ENCODE measurements at places on chromosomes 4 and X.

DNA sequence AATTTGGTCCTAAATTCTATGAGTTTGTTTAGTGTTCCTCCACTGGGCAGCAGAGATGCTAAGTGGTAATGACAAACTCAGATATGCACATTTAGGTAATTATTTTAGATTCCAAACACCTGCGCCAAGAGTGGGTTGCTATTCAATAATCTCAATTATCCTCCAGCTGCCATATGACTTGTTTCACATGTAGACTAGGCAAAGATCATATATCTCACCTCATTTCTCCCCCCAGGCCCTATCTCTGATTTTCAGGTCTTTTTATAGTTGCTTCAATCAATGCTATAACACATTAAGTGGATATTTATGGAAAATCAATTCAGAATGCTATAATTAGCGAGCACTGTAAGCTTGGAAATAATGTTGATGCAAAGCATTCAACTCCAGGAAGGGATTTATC lies 217.6 kb downstream of the KCTD8 start:
- DNase-seq = no peak

- no peak for DNase-seq
Observed at GRCh38 chr4:146943691-146944375, 1.8 kb downstream of the TTC29 start.

DNA sequence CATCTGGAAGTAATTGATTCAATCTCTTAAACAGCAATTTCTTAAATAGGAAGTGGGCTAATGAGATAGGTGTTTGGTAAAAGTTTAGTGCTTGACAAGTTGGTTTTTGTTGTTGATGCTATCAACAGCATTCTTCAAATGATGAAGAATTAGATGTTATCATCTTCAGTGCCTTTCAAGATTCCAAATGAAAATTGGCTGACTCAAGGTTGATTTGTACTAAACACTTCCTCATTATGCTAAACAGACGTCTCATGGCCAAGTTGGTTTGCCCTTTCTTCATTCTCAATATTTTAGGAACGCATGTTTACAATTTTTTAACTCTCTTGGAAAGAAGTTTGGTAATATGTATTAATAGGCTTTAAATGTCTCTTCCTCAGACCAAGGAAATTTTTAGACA lies 86.0 kb downstream of the MID1IP1 start:
- no peak for DNase-seq

- DNase-seq = no peak
Observed at GRCh38 chrX:10660171-10660570, 39.8 kb upstream of the MID1 start.

- DNase-seq = no peak
Observed at GRCh38 chr4:134906404-134907023, 704.9 kb upstream of the PABPC4L start.

- DNase-seq = no peak
Observed at GRCh38 chr4:140116442-140117104, 37.4 kb downstream of the MAML3 start.

DNA sequence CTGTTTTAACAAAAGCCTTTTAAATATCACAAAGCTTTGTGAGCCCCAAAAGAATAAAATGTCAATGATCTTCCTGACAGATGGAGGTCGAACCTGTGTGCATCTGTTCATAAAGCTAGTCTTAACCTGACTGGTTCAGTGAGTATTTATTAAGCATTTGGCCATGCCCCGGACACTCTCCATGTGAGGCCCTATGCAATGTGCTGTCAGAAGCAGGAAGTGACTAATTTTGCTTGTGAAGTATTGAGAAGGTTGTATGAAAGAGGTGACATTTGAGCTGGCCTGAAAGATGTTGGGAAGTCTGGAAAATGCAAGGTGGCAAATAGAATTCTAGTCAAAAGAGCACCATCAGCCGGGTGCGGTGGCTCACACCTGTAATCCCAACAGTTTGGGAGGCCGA lies 171.4 kb downstream of the MSL3 start:
- DNase-seq = no peak

DNA sequence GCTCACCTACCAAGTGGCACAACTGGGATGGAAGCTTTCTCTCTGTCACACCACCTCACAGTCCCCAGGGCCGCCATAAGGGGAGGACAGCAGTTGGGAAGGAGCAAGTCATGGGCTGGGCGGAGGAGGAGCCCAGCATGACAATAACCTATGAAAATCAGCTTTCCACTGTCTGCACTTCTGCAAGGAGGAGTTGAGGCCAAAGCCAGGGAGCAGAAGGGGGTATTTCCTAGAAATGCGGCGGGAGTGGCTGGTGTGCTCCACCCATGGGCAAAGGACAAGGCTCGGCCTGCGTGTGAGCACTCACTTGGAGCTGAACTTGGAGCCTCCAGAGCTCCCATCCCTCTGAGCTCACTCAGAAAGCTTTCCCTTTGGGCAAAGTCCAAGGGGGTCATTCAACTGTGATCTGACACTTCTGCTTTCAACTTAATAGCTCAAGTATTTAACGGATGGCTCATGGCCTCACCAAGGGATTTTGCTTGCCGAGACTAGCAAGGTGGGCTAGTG lies 18.5 kb downstream of the APLN start:
- no peak for DNase-seq

DNA sequence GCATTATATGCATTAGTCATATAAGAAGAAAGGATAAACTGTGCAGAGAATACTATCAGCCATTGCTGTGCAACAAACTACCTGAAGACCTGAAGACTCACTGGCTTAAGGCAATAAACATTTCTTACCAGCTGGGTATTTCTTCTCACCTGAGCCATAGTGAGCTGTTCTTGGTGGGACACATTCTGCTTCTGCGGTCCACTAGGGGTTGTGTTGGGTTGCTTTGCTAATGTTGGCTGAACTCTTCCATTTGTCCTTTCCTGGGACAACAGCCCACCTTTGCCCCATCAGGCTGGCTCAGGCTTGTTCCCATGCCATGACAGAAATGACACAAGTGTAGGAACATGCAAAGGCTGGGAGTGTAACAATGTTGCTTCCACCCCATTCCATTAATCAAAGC lies 388.6 kb downstream of the PCDH7 start:
- DNase-seq = no peak

GRCh38 chr4:14434916-14435315 lies 567.4 kb upstream of the CPEB2 start:
- DNase-seq = no peak

DNA sequence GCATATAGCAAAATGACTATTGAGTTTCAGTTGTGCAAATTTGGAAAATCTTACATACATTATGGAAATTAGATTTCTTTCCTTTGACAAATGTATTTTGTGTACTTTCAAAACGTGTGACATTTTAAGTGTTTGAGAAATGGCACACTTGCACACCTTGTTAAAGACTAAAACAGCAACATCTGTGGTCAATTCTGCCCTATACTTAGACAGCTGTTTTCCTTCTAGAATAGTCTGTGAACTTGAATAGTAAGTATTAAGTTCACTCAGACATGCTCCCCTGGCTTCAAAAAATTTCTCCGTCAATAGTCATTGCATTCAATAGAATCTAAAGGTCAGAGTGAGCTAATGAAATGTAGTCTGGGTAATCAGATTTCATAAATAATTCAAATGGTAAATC lies 21.7 kb upstream of the TBC1D9 start:
- DNase-seq = no peak

DNA sequence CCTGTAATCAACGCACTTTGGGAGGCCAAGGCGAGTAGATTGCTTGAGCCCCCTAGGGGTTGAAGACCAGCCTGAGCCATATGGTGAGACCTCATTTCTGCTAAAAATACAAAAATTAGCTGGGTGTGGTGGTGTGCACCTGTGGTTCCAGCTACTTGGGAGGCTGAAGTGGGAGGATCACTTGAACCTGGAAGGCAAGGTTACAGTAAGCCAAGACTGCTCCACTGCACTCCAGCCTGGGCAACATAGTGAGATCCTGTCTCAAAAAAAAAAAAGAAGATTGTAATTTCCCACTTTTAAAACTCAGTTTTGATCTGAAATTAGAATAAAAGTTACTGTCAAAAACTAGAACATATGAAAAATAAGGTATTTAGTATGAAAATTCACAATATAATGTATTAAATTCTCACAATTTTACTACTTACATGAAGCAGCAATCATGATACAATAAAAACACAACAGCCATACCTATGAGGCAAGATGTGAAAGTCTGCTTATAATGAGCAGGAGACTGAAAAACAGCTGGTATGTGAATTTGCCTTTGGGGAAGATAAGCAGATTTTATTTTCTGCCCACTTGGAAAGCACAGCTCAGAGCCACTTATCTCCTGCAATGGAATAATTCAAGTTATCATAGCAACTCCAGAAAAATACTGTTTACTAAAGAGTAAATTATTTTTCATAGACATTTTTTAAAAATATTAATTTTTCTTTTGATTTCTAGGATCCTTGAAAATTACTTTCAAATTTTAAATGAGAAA lies 50.6 kb downstream of the ZGRF1 start:
- DNase-seq = no peak

GRCh38 chr4:44760142-44760898 lies 34.0 kb upstream of the GNPDA2 start:
- DNase-seq = peak; percentile 7

DNA sequence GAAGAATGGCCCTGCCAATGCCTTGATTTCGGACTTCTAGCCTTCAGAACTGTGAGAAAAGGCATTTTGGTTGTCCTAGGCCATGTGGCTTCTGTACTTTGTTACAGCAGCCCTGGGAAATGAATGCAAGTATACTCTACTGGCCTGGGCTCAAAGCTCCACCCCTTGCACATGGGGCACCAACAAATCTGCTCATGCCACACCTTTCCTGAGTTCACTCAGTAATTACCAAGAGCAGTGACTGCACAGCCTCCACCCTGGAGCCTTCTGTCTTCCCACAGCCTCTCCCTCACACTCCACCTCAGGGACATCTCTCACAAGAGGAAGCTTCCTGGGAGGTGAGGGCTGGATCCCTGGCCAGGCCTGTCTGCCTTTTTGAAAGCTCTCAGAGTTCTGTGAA lies 29.1 kb upstream of the GAB1 start:
- DNase-seq = no peak

DNA sequence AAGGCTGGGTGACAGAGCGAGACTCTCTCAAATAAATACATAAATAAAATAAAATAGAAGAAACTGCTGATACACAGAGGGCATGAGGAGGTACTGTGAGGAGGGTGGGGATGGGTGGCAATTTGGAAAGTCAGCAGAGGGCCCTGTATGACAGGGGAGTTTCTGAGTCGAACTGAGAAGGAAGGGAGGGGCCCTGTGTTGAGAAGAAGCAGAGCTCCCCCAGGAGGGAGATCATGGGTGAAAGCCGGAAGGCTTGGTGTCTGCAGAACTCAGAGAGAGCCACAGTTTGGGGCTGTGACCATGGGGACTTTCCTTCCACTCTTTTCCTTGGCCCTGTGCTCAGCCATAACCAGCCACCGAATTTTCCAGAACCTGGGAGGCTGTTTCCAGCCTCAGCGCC lies 24.8 kb upstream of the AFAP1 start:
- DNase-seq = peak; percentile 81

DNA sequence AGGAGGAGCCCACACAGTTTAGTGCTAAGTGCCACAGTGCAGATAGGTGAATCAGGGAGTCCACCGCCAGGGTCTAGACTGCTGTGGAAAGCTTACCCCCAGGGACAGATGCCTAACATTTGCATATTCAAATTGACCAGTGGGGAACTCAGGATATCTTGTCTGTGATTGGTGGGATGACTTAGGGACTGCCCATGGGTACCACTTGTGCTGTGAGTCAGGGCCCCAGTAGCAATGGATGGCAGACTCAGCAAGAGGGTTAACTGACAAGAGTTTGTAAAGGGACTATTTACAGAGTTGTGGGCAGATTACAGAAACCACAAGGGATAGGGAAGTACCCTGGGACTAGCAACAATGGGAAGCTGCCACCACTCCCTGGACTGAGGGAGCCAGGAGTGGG lies 282.1 kb downstream of the BCOR start:
- peak; percentile 59 for DNase-seq

DNA sequence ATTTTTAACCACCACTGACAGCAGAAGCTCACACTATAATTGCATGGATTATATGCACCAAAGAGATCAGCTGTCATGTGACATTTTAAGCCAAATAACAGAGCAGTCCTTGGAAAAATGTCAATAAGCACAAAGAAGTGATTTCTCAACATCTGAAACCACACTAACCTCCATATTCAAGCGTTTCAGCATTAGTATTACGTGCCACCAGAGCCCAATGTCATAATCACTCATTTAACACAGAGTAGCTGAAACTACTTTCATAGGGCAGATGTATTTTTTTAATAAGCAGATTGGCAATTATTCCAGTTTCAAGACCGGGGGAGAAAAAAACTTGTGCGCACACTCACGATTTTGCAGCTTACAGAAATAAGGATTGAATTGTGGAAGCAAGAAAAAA lies 76.6 kb downstream of the SH3KBP1 start:
- DNase-seq = no peak

All from GM13977 (cell line).